Colonic mucosa (tissue), 4 donors: ENCODE measurements at places on chromosomes 3 and 15. TPM values are rescaled to one million over a fixed set of nuclear protein-coding genes. Genes with fewer than 3 reads are reported as not detected.
A peak's percentile ranks its signal among the peaks of the same experiment; 100 is the strongest.

Gene SH2D7
- total RNA-seq = 1.6 TPM

DNA sequence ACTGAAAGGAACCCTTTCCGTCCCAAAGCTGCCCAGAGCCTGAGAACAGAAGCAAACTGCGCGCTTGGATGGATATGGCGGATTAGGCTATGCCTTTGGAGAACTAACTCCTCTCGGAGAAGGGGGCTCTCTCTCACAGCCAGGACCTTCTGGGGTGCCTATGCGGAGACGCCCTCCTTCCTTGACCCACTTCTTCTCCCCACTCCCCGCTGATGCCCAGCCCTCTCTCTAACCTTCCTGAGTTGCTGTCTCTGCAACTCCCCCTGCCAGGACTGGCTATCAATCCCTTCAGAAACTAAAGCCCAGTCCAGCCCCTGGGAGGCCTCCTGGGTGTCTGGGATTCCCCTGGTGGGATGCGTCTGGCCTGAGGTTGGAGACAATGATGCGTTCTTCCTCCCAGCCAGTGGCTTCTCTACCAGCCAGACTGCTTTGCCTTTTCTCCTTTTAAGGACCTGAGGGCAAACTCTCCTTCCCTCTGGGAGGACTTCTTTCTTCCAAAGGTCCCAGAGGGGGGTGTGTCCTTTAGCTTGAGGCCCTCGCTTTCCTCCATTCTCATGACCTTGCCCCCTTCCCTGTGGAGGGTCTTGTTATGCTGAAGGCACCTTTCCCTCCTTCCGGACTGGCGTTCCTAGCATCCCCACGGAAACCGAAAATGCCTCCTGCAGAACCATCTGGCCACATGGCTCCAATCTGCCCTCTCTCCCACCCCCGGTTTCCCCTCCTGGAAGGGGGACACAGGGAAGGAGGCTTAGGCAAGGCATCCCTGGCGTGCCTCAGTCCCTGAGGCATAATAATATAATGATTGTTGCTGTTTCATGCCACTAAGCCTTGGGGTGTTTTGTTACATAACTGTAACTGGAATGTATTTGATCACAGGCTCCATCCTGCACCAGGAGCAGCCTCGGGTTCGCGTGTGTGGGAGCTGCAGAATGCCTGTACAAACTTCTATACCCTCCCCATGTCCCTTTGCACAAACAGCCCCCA lies 63.4 kb upstream of the C15orf39 start:
- no peaks in the 10 kb centered on the region for H3K4me1 ChIP-seq
- H3K27ac ChIP-seq = no peak overlapping the region
- no peaks in the 10 kb centered on the region for H3K27me3 ChIP-seq

Gene ANXA2
- total RNA-seq = 813 TPM

GRCh38 chr3:169657351-169658124 lies 6.0 kb downstream of the MECOM start:
- H3K27me3 ChIP-seq = peaks cover 7% of the 10 kb centered on the region
- no peak for DNase-seq
- no peak overlapping the region for H3K27ac ChIP-seq
- H3K4me1 ChIP-seq = no peaks in the 10 kb centered on the region
- H3K36me3 ChIP-seq = no peaks in the 10 kb centered on the region

Gene TRH
- total RNA-seq = not detected

DNA sequence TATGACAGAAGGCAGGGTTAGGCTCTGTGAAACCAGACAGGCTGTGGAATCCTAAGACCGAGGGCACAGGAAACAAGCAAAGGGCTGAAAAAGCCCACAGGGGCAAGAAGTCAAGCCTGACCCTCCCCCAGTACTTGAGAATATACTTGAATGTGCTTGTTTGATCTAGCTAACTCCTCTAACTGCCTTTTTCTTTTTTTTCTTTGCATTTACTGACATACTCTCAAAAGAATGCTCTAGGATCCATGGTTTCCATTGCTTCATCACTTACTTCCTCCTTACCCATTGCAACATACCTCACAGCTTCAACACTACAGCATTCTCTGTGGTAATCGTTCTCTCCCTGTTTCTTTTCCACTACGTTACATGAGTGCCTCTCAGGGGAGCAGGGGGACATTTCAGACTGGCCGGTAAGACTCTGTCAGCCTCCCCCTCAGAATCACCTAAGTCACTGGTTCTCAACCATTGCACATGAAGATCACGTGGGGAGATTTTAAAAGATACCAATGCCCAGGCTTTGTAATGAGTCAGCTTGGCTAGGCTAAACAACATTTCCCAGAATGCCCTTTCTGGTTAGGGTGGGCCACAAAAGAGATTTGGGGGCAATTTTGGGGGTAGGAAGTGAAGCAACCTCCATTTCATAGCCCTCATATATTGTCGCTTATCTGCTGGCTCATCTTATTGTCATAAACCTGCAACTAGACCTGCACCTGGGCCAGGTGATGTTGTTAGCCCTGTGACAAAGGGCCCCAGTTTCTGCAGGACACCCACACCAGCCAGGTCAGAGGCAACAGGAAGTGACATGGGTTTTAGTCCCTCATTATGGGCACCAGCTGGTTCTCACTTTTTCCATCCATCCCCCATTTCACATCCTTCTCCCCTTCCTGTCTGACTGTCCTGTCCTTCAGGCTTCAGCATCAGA lies 24.6 kb upstream of the RSL24D1 start:
- no peak overlapping the region for H3K4me3 ChIP-seq
- no peak for DNase-seq
- H3K27ac ChIP-seq = peak overlapping the region; percentile 47
- no peaks in the 10 kb centered on the region for H3K27me3 ChIP-seq

DNA sequence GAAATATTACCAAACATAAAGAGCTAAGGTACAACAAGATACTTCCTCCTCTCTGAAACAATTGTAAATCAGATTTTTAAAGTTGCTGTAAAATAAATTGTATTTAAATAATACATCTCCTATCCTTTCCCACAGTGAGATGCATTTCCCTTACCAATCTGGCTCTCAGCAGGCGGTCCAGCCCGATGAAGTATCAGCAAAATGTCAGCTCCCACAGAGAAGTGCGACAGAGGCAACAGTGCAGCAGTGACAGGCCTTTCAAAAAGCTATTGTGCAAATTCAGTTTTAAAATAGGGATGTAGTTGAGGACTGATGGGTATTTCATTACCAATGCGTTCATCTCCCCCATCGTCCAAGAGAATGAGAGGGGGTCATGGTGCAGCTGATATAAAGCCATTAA lies 733.2 kb upstream of the GOLIM4 start:
- no peaks in the 10 kb centered on the region for H3K4me1 ChIP-seq
- H3K36me3 ChIP-seq = no peaks in the 10 kb centered on the region
- H3K4me3 ChIP-seq = no peak overlapping the region
- no peak overlapping the region for H3K27ac ChIP-seq

Gene SLC51B
- 73.1 TPM for total RNA-seq

DNA sequence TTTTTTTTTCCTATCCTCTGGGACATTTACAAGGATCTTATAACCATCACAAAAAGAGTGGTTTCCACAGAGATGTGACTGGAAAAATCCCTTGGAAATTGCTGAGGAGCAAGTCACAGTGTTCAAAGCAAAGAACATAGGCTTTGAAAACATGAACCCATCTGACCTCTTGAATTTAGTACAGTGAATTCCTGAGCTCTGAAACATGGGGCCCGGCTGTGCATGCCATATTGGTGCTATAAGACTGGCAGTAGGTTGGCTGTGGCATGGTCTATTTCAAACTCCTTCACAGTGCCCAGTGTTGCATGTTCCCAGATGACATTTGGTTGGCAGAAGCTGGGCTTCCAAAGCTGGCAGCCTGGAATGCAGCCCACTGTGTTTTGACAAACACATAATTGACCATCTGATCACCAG lies 202.2 kb downstream of the TIGIT start:
- H3K27me3 ChIP-seq = no peaks in the 10 kb centered on the region
- no peaks in the 10 kb centered on the region for H3K36me3 ChIP-seq
- H3K4me1 ChIP-seq = no peaks in the 10 kb centered on the region
- DNase-seq = no peak

DNA sequence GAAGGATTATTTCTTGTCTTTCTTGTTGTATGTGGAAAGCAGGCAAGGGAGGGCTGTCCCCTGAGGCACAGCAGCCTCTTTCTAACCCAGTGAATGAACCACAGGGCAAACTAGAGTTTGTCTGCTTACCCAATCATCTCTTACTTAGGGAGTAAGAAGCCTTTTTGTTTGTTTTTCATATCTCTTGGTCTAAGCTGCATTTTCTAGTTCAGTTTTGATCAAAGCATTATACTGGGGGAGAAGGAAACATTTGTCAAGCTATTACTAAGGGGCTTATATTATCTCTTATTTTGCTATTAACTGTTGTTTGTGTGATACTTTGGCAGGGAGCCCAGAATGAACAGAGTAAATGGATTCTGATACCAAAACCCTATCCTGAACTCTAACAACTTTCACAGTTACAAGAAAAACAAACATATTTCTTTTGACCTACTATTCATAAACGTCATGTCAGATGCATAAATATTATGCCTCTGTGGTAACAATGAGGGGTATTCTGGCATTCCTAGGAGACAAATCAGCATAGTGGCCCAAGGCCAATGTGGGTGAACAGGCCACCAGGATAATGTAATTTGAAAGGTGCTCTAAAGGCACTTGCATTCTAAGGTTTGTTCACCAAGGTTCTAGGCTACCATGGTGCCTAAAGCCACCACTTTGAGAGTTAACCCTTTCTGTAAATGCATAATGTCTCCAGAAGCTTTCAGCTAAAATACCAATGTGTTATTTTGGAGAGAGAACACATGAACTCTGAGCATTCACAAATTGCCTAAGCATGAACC lies 271.6 kb upstream of the ZPLD1 start:
- no peaks in the 10 kb centered on the region for H3K27me3 ChIP-seq
- H3K36me3 ChIP-seq = no peaks in the 10 kb centered on the region
- H3K4me3 ChIP-seq = no peak overlapping the region

- H3K4me1 ChIP-seq = no peaks in the 10 kb centered on the region
- peaks cover 25% of the 10 kb centered on the region for H3K27me3 ChIP-seq
- H3K36me3 ChIP-seq = no peaks in the 10 kb centered on the region
- no peak for DNase-seq
- H3K27ac ChIP-seq = no peak overlapping the region
Observed at GRCh38 chr3:183427196-183427875, 1.1 kb downstream of the MCF2L2 start.

DNA sequence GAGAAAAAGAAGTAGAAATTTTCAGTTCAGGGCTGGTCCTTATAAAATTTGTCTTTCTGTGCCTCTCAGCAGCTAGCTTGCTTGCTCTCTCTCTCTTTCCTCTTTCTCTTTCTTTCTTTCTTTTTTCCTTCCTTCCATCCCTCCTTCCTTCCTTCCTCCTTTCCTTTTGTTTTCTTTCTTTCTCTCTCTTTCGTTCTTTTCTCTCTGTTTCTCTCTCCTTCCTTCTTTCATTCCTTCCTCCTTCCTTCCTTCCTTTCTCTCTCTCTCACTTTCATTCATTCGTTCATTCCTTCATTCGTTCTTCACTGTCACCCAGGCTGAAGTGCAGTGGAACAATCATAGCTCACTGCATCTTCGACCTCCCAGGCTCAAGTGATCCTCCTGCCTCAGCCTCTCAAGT lies 69.3 kb upstream of the CPOX start:
- H3K27me3 ChIP-seq = no peaks in the 10 kb centered on the region
- no peak overlapping the region for H3K4me3 ChIP-seq
- no peaks in the 10 kb centered on the region for H3K36me3 ChIP-seq
- no peak for DNase-seq
- H3K4me1 ChIP-seq = no peaks in the 10 kb centered on the region

Gene SLC22A14
- 0.44 TPM for total RNA-seq

- H3K36me3 ChIP-seq = no peaks in the 10 kb centered on the region
- H3K27ac ChIP-seq = no peak overlapping the region
- no peaks in the 10 kb centered on the region for H3K27me3 ChIP-seq
- no peak overlapping the region for H3K4me3 ChIP-seq
Observed at GRCh38 chr3:190183121-190183520, 62.4 kb upstream of the P3H2 start.

DNA sequence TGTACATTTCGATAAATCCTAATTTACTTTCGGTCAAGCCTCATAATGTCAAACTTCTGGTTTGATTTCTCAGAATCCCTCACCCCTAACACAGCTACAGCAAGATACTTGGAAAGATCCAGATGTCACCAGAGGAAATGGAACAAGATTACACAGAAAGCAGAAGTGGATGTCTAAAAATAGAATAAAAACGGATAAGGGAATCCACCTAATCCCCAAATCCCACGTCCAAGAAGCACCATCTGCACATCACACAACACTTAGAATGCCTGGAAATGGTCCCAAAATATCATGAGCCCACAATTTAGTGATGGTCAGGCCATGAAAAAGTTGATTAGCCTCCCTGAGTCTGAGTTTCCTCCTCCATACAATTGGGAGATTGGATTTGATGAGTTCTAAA lies 61.7 kb downstream of the AGTR1 start:
- no peaks in the 10 kb centered on the region for H3K36me3 ChIP-seq
- no peak overlapping the region for H3K27ac ChIP-seq
- no peak for DNase-seq
- no peaks in the 10 kb centered on the region for H3K4me1 ChIP-seq

Gene HYKK
- total RNA-seq = 7.6 TPM

Gene THAP10
- 5.0 TPM for total RNA-seq

- peak; percentile 51 for DNase-seq
- no peaks in the 10 kb centered on the region for H3K27me3 ChIP-seq
- H3K4me1 ChIP-seq = no peaks in the 10 kb centered on the region
- no peak overlapping the region for H3K27ac ChIP-seq
- H3K36me3 ChIP-seq = no peaks in the 10 kb centered on the region
Observed at GRCh38 chr3:142993958-142994442, 7.4 kb upstream of the U2SURP start.

Gene EOMES
- not detected for total RNA-seq

Gene CKMT1A
- 184 TPM for total RNA-seq

- no peaks in the 10 kb centered on the region for H3K4me1 ChIP-seq
- no peak overlapping the region for H3K4me3 ChIP-seq
- no peaks in the 10 kb centered on the region for H3K36me3 ChIP-seq
- no peaks in the 10 kb centered on the region for H3K27me3 ChIP-seq
Observed at GRCh38 chr3:111807826-111808225, 51.2 kb upstream of the PHLDB2 start.

DNA sequence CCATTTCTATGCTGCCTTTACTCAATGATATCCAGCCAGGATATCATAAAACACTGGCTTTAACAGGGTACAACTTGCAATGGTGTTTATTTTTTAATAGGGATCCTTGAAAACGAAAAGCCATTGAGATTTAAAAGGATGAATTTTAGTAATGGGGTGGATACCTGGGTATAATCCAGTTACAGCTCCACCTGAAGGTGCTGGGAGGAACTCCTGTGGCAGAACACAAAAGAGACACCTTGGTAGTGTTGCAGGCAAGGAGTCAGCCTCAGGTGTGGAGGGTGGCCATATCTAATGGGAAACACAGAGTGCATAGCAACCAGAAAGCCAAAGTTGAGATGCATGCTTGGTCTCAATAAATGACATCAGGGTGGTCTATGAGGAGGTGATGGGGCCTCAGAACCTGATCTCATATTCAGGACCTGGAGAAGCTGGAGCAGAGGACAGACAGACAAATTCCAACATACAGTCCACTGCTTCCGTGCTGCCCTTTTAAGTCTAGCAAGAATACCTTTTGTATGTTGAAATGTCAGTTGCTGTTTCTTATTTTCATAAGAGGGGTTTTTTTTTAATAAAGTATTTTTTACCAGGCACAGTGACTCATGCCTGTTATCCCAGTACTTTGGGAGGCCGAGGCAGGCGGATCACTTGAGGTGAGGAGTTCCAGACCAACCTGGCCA lies 12.0 kb upstream of the PAQR9 start:
- DNase-seq = no peak
- H3K27me3 ChIP-seq = no peaks in the 10 kb centered on the region
- H3K36me3 ChIP-seq = no peaks in the 10 kb centered on the region
- H3K27ac ChIP-seq = no peak overlapping the region
